ENCODE measurements at places on chromosomes 12 and 14.
A peak's percentile ranks its signal among the peaks of the same experiment; 100 is the strongest.

- no peak for DNase-seq
These were observed 1.3 kb downstream of the LRRK2 start for GRCh38 chr12:40225984-40226602.

- DNase-seq, result no peak
These were observed 95.0 kb downstream of the SYT1 start for GRCh38 chr12:78959556-78959955.

DNA sequence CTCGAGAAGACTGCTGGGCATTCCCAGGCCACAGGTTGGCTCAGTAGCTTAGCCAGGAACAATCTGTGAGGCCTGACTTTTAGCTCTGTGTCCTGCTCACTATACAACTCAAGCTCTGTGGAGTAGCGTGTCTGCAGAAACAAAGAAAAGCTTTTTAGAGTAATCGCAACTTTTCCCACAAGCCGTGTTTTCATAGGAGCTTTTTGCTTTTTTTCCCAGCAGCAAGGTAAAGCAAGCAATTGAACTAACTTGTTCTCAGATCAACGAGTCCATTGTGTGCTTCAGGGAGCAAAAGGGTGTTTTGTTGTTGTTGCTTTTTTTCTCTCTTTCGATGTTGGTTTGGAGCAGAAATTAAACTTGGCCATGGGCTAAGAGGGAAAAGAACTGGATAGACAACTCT lies 97.3 kb upstream of the BCL2L14 start:
- no peak for DNase-seq

GRCh38 chr14:98334186-98334585 lies 937.8 kb downstream of the BCL11B start:
- no peak for DNase-seq

- no peak for DNase-seq
These were observed 1049.0 kb downstream of the VRK1 start for GRCh38 chr14:97846156-97846555.

DNA sequence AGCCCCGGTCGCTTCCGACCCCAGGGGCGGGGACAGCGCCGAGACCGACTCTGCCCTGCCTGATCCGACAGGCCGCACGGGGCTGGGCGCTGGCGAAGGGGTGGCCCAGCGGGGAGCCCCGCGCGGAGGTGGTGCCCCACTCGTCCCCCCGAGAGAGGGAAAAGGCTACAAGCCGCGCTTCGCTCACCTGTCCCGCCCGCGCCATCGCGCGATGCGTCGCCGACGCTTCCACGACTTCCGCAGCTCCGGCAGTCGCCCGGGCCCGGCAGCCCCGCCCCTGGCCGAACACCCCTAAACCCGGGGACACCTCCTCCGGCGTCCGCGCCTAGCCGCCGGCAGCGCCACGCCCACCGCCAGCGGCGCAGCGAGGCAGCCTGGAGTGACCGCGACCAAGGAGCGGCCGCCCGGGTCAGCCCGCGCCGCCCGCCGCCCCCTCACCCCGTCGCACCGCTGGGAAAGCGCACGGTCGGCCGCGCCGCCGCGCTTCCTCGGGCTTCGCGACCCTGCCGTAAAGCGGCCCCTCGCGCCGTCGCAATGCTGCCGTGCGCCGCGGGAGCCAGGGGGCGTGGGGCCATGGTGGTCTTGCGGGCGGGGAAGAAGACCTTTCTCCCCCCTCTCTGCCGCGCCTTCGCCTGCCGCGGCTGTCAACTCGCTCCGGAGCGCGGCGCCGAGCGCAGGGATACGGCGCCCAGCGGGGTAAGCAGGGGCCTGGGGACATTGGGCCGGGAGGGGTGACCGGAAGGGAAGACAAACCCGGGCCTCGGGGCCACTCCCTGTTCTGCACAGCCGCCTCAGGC lies at the start of the genes BAG5 and COA8:
TSS of gene BAG5 (minus strand) at position 229 of the 797 bp plus-strand sequence. CDS start 1,493 bp downstream, outside the sequence.
TSS of gene COA8 (plus strand) at position 532 of the 797 bp plus-strand sequence. CDS start at position 574, 42 bp downstream.
- DNase-seq, result peak; percentile 75

DNA sequence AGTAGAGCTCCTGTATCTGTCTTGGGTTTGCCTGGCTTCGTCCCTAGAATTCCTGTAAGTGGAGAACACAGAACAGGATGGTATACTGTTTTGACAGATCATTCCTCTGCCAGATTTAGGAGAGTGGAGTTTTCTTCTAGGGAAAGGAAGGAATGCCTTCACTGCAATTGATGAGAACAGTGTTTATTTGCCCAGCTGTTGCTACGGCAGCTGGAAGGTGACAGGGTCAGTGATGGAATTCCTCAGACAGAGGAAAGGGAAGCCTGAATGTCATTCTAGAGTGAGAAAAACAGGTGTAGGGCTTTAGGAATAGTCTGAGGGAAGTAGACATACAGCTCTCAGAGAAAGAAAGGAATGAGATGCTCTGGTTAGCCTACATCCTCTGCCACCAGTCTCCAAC lies 11.7 kb downstream of the CSRNP2 start:
- no peak for DNase-seq

DNA sequence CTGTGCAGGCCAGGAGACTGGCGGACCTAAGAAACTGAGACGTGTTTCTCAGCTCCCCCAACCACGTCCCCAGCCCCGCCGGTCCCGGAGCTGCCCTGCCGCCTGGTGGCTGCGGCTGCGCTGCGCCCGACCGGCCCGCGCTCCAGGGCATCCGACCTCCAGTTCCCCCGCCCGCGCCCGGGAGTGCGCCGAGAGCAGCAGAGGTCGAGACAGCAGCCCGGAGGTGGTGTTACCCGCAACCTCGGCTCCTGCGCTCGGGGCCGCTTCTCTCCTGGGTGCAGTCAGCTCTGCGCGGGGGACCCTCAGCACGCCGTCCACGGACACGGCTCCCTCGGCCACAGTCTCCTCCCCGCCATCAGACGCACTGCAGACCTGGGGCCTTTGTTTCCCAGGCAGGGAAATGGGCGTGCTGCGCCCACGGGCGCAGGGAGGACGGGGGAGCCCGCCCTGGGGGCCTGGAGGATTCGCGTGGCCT lies 21.6 kb upstream of the GPR132 start:
- DNase-seq, result no peak

DNA sequence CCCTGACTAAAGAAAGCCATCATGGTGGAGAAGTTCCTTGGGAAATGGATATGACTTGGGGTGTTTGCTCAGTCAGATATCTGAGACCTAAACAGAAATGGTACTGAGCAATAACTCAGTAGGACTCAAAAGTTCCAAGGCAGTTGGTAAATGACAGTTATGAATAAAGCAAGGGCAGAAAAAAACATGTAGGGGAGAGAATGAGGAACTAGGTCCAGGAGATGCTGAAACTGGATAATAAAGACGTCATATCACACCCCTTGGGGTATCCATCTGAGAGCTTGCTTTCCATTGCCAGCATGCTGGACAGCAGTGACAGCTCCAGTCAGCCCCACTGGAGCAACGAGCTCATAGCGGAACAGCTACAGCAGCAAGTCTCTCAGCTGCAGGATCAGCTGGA lies 37.5 kb downstream of the RPGRIP1 start:
- no peak for DNase-seq

- DNase-seq, result no peak
These were observed 28.2 kb downstream of the TSPAN19 start for GRCh38 chr12:85007836-85008235.

- no peak for DNase-seq
These were observed 25.7 kb upstream of the SEL1L start for GRCh38 chr14:81559385-81559784.

- no peak for DNase-seq
These were observed 74.0 kb upstream of the PLXNC1 start for GRCh38 chr12:94074216-94074979.

DNA sequence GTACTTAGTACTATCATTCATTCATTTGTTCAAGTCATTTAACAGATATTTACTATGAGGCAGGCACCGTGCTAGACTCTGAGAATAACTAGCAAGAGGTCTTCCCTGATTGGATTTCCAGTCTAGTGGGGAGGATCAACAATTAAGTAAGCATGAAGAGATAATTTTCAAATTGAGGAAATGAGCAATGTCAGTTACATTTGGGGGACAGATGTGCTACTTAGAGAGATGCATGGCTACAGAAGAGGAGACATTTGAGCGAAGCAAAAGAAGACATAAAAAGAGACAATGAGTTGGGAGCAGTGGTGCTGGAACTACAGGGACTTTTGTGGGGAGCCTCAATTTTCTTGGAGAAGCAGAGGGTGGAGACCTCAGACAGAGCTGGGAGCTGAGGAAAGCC lies 7.7 kb downstream of the KCNA5 start:
- no peak for DNase-seq

GRCh38 chr12:5582018-5582417 lies 150.1 kb downstream of the NTF3 start:
- DNase-seq, result no peak

DNA sequence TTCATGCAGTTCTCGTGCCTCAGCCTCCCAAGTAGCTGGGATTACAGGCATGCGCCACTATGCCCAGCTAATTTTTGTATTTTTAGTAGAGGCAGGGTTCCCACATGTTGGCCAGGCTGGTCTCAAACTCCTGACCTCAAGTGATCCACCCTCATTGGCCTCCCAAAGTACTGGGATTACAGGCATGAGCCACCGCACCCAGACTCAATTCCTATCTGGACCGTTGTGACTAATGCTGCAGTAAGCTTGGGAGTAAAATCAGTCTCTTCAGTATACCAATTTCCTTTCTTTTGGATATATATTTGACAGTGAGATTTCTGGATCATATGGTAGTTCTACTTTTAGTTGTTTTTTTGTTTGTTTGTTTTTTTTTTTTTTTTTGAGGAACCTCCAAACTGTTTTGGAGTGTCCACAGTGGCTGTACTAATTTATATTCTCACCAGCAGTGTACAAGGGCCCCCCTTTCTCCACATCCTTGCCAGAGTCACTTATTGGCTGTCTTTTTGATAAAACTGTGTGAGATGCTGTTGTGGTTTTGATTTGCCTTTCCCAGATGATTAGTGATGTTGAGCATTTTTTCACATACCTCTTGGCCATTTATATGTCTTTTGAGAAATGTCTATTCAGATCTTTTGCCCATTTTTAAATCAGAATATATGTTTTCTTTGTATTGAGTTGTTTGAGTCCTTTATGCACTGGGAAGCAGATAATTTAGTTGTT lies 37.3 kb upstream of the EVL start:
- no peak for DNase-seq

- DNase-seq, result no peak
These were observed 9.8 kb downstream of the SERPINA5 start for GRCh38 chr14:94591073-94591472.

GRCh38 chr12:45612044-45612794 lies 117.3 kb upstream of the ARID2 start:
- DNase-seq, result no peak

GRCh38 chr12:6538420-6539313 lies 4.3 kb downstream of the GAPDH start:
- no peak for DNase-seq

- DNase-seq, result no peak
These were observed 77.0 kb downstream of the PELI2 start for GRCh38 chr14:56195223-56195622.
